Activated T-helper 1 cell treated with anti-CD3 and anti-CD28 coated beads, Interleukin-2, amount 50 U/mL, for 16 hours (primary cell): ENCODE measurements at places on chromosomes 3 and 15.

DNA sequence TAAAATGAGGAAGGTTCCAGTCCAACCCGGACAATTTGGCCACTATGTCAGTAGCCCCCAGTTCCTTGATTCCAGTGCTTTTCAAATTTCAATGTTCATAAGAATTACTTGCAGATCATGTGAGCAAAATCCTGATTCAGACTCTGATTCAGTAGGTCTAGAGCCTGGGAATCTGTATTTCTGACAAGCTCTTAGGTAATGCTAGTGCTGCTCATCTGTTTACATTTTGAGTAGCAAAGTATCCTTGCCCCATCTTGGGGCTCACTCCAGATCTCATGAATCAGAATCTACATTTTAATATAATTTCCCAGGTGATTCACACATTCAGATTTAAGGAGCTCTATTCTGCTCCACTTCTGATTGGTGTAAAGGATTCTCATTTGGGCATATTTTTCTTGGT, 142.0 kb downstream of the NAALADL2 start:
- DNase-seq, result no peak

- no peak for DNase-seq
These were observed 288.2 kb downstream of the BCHE start for GRCh38 chr3:165549037-165549436.

GRCh38 chr3:170563712-170564423, 22.0 kb downstream of the SLC7A14 start:
- DNase-seq, result no peak

DNA sequence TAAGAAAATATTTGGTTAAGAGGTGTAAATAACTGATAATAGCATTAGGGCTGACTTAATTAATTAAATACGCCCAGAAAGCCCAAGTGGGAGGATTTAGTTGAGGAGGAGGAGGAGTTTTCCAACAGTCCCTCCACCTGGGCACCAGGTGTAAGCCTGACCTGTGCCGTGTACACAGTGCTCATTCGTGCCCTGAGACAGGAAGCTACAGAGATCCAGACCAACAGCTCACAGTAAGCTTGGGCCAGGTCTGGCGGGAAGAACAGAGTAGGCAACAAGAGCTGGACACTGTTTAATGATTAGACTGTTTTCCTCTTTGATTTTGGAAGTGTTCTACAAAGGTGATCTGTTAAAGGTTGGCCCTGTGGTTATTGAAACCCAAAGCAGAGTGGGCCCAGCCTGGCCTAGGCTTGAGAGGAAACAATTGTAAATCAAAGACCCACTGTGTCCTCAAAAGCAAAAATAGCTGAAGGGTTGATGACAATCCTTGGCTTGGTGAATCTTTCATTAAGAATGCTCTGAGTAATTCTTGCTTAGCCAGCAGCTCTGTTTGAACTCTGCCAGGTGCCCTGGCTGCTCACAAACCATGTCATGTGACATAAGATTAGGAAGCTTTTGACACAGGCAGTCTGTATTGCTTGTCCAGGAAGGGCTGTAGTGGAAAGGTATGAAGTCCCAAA, 13.8 kb downstream of the SQOR start:
- no peak for DNase-seq
